Activated T-helper 1 cell treated with anti-CD3 and anti-CD28 coated beads, Interleukin-12 subunit alpha, Interleukin-12 subunit beta, Interleukin-2, Interleukin-4 antibody, amounts not matched to agents 30 ng/mL and 10 ng/mL and 1 ng/mL, durations not matched to agents 14 hours and 24 hours and 36 hours (primary cell): ENCODE measurements at places on chromosomes 4 and X. TPM values are rescaled to one million over a fixed set of nuclear protein-coding genes. Genes with fewer than 3 reads are reported as not detected.

GRCh38 chr4:168138143-168138542 lies 45.8 kb downstream of the ANXA10 start:
- DNase-seq: no peak
- H3K4me3 ChIP-seq: no peak overlapping the region
- H3K36me3 ChIP-seq: no peaks in the 10 kb centered on the region
- peaks cover 9% of the 10 kb centered on the region for H3K27me3 ChIP-seq

- H3K4me1 ChIP-seq: peaks cover 14% of the 10 kb centered on the region
- no peak overlapping the region for H3K27ac ChIP-seq
- no peak for DNase-seq
- H3K27me3 ChIP-seq: peaks cover 5% of the 10 kb centered on the region
- no peak overlapping the region for H3K4me3 ChIP-seq
Measured at GRCh38 chr4:122003335-122003734, 51.5 kb upstream of the TRPC3 start.

DNA sequence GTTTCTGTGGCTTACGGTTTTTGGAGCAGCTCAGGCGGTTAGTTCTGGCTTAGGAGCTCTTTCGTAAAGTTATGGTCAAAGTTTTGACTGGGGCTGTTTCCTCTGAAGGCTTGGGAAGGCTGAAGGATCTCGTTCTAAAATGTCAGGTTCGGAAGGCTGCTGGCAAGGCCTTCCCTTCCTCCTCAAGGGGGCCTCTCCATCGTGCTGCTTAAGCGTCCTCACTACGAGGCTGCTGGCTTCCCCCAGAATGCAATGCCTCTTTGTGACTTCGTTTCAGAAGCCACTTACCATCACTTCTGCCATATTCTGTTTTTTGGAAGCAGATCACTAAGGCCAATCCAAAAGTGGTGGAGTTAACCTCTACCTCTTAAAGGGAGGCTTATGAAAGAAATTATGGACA lies 1196.4 kb upstream of the TENM3 start:
- H3K36me3 ChIP-seq: no peaks in the 10 kb centered on the region
- H3K27ac ChIP-seq: no peak overlapping the region
- no peaks in the 10 kb centered on the region for H3K27me3 ChIP-seq
- no peaks in the 10 kb centered on the region for H3K4me1 ChIP-seq

The RIBC1 gene
- 0.64 and 0.75 TPM in 2 replicates for total RNA-seq

DNA sequence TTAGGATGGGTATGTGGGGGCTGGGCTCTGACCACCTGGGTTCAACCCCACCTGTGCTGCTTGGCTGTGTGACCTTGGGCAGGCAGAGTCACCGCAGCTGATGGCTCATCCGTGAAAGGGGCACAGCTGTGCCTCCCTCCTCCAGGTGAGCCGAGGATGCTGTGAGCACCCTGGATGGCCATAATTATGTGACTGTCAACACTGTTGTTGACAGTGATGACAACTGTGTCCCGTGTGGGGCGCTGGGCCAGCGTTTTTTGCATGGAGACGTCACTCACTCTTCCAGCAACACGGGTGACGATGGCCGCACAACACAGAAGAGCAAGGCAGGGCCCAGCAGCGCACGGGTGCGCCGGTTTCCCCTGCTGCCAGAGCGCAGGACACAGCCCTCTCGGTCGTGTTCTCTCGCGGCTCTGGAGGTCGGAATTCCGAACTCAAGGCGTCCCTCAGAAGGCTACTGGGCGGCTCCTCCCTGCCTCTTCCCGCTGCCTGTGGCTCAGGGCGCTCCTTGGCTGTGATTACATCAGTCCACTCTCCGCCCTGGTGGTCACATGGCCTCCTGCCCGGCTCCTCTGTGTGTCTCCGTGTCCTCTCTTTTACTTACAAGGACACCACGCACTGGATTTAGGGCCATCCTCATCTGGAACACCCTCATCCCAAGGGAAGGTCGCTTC lies 1.3 kb downstream of the SH3TC1 start:
- H3K4me3 ChIP-seq: peak overlapping the region; percentile 89
- peaks cover 1% of the 10 kb centered on the region for H3K27me3 ChIP-seq
- H3K27ac ChIP-seq: peak overlapping the region; percentile 95
- peaks cover 5% of the 10 kb centered on the region for H3K36me3 ChIP-seq
- peak; percentile 28 for DNase-seq

- no peak for DNase-seq
- no peak overlapping the region for H3K27ac ChIP-seq
- H3K36me3 ChIP-seq: no peaks in the 10 kb centered on the region
- H3K27me3 ChIP-seq: peaks cover 2% of the 10 kb centered on the region
- no peak overlapping the region for H3K4me3 ChIP-seq
- peaks cover 12% of the 10 kb centered on the region for H3K4me1 ChIP-seq
Measured at GRCh38 chr4:100547541-100548199, 29.8 kb upstream of the EMCN start.

The CUL4B gene
- total RNA-seq: 25.2 and 26.5 TPM in 2 replicates

DNA sequence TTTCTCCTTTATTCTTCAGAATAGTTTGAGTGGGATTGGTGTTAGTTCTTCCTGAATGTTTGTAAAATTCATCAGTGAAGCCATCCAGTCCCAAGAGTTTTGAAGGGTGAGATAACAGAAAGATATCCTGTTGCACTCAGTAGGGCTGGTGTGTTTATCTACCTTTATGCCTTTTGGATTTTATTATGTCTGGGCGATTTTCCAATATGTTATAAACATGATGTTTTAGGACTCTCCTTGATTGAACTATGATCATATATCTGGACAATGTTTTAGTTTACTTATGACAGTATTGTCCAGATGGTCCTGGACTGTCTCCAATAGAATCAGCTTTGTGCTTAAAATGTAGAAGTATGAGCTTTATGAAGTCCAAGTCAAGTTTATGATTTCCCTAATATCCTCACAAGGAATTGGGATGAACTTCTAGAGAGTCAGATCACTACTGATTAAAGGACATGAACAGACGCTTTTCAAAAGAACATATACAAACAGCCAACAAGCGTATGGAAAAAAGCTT lies 77.6 kb upstream of the ITM2A start:
- DNase-seq: no peak
- H3K36me3 ChIP-seq: no peaks in the 10 kb centered on the region
- no peak overlapping the region for H3K27ac ChIP-seq
- H3K4me3 ChIP-seq: no peak overlapping the region
- no peaks in the 10 kb centered on the region for H3K4me1 ChIP-seq

DNA sequence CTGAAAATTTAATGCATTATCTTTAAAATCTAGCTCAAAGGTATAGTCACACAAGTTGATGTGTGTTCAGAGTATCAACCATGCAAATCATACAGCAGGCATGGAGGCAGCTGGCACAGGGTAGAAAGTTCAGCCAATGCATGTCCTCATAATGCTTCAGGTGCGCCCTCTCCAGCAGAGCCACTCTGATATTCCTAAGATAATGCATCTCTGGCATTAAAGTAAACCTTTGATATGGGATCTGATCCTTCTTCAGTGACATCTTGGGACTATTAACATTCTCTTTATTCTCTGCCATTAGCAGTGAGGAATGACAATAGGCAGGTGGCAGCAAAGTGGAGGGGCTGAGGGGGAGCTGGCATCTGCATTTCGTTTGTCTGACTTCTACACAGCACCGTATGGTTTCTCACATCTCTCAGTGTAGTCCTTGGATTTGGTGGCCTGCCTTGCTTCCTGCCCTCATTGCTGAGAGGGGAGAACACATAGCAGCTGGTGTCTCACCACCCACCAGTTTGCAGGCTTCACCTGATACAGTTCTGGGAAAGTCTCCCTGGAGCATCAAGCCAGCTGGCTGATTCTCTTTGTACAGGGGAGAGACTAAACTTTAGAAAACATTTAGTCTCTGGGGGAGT lies 168.7 kb upstream of the TBC1D9 start:
- no peak overlapping the region for H3K4me3 ChIP-seq
- no peaks in the 10 kb centered on the region for H3K4me1 ChIP-seq
- H3K27me3 ChIP-seq: no peaks in the 10 kb centered on the region

GRCh38 chr4:33493231-33493630 lies 2751.1 kb downstream of the ARAP2 start:
- no peak overlapping the region for H3K27ac ChIP-seq
- H3K36me3 ChIP-seq: no peaks in the 10 kb centered on the region
- H3K4me1 ChIP-seq: no peaks in the 10 kb centered on the region
- DNase-seq: no peak
- no peaks in the 10 kb centered on the region for H3K27me3 ChIP-seq
- H3K4me3 ChIP-seq: no peak overlapping the region

DNA sequence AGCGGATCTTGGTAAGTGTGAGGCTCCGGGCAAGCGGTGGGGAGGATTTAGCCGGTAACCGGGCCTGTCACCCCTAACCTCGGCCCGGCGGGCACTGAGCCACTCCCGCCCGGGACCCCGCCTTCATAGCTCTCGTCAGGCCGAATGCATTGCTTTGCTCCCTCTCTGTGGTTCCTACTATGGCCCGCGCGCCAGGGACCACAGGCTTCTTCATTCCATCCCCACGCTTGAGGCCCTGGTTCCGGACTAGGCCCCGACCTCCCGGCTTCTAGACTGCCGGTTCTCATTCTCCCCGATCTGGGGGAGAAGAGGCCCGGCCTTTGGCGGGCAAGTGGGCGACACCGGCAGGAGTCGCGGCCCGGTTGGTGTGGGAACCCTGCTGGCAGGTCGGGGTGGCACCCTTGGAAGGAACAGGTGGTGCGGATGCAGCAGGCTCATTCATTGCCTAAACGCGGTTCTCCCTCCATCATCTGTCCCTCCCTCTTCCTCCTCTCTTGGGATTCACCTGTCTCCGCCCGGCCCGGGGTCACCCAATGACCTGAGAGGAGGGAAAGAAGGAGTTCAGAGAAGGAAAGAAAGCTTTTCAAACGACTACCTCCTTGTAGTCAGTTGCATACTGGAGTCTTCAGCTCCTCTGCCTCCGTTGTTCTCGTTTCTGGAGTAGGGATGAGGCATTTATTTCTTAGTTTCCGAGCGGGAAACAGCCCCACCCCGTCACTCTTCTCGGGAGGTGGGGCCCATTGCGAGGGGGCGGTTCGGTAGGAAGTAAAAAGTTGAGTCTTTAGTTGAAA lies at the start of gene NDUFC1:
TSS of gene NDUFC1 (minus strand) at position 657 of the 791 bp plus-strand sequence. CDS start 6,679 bp downstream, outside the sequence.
- H3K36me3 ChIP-seq: peaks cover 28% of the 10 kb centered on the region
- peak within 1 kb of the TSS; percentile 95 for H3K4me3 ChIP-seq
- peaks cover 69% of the 10 kb centered on the region for H3K4me1 ChIP-seq
- peak; percentile 61 for DNase-seq
- no peaks in the 10 kb centered on the region for H3K27me3 ChIP-seq
- peak within 1 kb of the TSS; percentile 97 for H3K27ac ChIP-seq

- DNase-seq: no peak
- peaks cover 4% of the 10 kb centered on the region for H3K27me3 ChIP-seq
- H3K4me1 ChIP-seq: no peaks in the 10 kb centered on the region
Measured at GRCh38 chr4:37236165-37236564, 8.4 kb upstream of the NWD2 start.

DNA sequence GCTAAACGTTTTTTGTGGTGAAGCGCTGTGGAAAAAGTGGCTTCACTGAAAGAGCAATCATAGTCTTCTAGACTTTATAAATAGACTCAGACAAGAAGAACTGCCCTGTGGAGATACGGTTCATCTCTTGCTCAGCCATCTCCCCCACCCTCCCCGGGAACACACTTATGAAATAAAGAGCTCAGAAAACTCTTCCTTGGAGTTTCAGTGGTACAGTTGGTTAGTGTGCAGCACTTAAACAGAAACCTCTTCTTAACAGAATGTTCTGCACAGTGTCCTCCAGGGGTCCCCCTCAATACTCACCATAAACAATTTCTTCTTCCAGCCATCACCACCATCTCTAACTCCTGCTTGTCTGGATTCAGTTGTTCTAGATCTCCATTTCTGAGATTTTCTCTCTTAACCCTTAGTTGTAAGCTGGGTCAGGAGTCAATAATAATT lies 313.0 kb downstream of the ARHGAP10 start:
- H3K4me1 ChIP-seq: no peaks in the 10 kb centered on the region
- H3K27ac ChIP-seq: no peak overlapping the region
- DNase-seq: no peak
- H3K36me3 ChIP-seq: peaks cover 1% of the 10 kb centered on the region
- no peak overlapping the region for H3K4me3 ChIP-seq

GRCh38 chr4:40180356-40180755 lies 16.5 kb upstream of the RHOH start:
- no peak overlapping the region for H3K27ac ChIP-seq
- H3K27me3 ChIP-seq: peaks cover 8% of the 10 kb centered on the region
- H3K4me1 ChIP-seq: peaks cover 10% of the 10 kb centered on the region
- no peak for DNase-seq
- peaks cover 3% of the 10 kb centered on the region for H3K36me3 ChIP-seq
- H3K4me3 ChIP-seq: no peak overlapping the region

DNA sequence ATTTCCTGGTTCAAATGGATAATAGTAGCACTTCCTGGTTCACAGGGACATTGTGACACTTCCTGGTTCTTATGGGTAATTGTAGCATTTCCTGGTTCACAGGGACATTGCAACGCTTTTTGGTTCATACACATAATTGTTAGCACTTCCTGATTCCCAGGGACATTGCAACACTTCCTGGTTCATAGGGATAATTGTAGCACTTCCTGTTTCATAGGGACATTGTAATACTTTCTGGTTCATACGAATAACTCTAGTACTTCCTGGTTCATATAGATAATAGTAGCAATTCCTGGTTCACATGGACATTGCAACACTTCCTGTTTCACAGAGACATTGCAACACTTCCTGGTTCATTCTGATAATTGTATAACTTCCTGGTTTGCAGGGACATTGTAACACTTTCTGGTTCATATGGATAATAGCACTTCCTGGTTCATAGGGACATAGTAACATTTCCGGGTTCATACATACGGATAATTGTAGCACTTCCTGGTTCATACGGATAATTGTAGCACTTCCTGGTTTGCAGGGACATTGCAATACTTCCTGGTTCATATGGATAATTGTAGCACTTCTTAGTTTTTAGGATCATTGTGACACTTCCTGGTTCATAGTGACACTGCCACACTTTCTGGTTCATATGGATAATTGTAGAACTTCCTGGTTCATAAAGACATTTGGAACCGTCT lies 61.6 kb upstream of the CD99 start:
- H3K36me3 ChIP-seq: peaks cover 74% of the 10 kb centered on the region
- H3K27ac ChIP-seq: peak overlapping the region; percentile 71
- H3K4me3 ChIP-seq: no peak overlapping the region
- peaks cover 28% of the 10 kb centered on the region for H3K4me1 ChIP-seq
- H3K27me3 ChIP-seq: no peaks in the 10 kb centered on the region

GRCh38 chrX:24480400-24480865 lies 15.3 kb downstream of the PDK3 start:
- H3K36me3 ChIP-seq: peaks cover 9% of the 10 kb centered on the region
- H3K4me1 ChIP-seq: peaks cover 45% of the 10 kb centered on the region
- H3K27ac ChIP-seq: peak overlapping the region; percentile 92
- DNase-seq: no peak

GRCh38 chr4:183507925-183508696 lies 3.3 kb downstream of the ING2 start:
- H3K36me3 ChIP-seq: peaks cover 23% of the 10 kb centered on the region
- no peak overlapping the region for H3K27ac ChIP-seq
- H3K27me3 ChIP-seq: no peaks in the 10 kb centered on the region
- H3K4me1 ChIP-seq: peaks cover 12% of the 10 kb centered on the region
- H3K4me3 ChIP-seq: no peak overlapping the region

- H3K4me1 ChIP-seq: peaks cover 11% of the 10 kb centered on the region
- peaks cover 17% of the 10 kb centered on the region for H3K27me3 ChIP-seq
- H3K4me3 ChIP-seq: no peak overlapping the region
Measured at GRCh38 chr4:143399113-143399949, 62.7 kb downstream of the GAB1 start.

The LAGE3 gene
- 60.3 and 63.2 TPM in 2 replicates for total RNA-seq

DNA sequence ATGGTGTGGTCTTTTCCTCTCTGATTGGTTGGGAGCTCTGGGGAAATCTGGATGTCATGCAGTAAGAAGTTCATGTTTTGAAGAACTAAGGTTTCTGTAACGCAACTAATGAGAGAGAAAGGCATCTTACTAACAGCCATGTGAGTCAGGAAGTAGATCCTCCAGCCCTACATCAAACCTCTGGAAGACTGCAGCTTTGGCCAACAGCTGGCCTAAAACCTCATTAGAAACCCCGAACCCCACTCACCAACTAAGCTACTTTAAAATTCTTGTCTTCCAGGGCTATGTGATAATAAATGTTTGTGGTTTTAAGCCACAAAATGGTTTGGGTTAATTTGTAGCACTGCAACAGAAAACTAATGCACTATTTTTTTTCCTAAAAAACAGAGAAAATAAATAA lies 549.0 kb upstream of the GRID2 start:
- no peaks in the 10 kb centered on the region for H3K27me3 ChIP-seq
- H3K27ac ChIP-seq: no peak overlapping the region
- H3K4me1 ChIP-seq: no peaks in the 10 kb centered on the region
